ENCODE measurements at places on chromosomes 1 and 21.
A peak's percentile ranks its signal among the peaks of the same experiment; 100 is the strongest.

- DNase-seq, result peak; percentile 11
These were observed 812 bp downstream of the CACHD1 start for GRCh38 chr1:64470665-64471217.

- DNase-seq, result no peak
These were observed 107.5 kb downstream of the SLC44A5 start for GRCh38 chr1:75503221-75503974.

DNA sequence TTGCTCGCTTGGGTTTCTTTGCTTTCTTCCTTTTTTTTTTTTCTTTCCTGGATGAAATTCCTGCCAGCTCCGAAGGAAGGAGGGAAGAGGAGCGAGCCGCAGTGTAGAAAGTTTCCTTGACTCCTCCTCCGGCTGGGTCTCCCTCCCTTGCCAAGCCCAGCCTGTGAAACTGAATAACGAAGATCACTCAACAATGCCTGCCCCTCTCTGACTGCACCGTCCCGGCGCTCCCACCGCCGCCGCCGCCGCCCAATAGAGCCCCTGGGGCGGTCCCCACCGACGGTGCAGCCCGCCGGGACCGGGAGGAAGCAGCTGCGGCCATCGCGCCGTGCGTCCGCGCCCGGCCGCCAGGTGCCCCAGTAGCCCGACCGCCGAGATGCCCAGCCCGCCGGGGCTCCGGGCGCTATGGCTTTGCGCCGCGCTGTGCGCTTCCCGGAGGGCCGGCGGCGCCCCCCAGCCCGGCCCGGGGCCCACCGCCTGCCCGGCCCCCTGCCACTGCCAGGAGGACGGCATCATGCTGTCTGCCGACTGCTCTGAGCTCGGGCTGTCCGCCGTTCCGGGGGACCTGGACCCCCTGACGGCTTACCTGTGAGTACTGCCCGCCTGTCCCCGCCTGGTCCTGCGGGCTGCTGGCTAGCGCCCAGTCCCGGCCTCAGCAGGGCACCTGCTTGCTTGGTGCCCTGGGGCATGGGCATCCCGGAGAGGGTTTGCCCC lies at the start of gene LGR6:
TSS of gene LGR6 (plus strand) at position 186 of the 714 bp plus-strand sequence. CDS start at position 377, 191 bp downstream.
- no peak for DNase-seq

DNA sequence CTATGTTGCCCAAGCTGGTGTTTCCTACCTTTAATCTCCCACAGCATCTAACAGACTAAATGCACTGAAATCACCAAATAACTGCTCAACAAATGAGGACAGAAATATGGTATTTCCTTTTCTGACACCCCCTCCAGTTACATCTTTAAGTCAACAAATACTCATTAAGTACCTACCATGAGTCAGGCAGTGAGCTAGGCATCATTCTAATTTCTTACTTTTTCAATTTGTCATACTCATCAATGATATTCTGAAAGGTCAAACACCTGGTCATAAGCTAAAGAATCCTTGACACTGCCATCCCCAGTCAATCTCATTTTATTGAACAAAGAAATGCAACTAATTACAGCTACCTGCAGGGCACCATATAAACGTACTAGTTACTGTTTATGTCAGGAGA lies 36.6 kb downstream of the LUZP1 start:
- DNase-seq, result no peak

DNA sequence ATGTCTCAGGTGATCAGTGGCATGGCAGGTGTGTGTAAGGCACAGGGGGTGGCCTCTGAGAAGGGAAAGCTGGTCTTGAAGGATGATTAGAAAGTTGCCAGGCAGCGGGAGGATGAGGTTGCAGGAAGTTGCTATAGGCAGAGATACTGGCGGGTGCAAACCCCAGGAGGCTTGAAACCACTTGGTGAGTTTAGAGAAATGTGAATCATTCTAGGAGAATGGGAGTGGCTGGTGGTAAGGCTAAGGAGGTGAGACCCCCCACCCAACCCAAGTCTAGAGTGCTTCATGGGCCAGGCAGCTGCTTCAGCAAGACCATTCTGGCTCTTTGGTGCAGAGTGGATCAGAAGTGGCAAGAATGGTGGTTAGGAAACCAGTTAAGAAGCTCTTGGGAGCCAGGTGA lies 9.0 kb downstream of the SH2D2A start:
- DNase-seq, result no peak

GRCh38 chr1:58006421-58007046 lies 540.0 kb downstream of the OMA1 start:
- DNase-seq, result no peak

DNA sequence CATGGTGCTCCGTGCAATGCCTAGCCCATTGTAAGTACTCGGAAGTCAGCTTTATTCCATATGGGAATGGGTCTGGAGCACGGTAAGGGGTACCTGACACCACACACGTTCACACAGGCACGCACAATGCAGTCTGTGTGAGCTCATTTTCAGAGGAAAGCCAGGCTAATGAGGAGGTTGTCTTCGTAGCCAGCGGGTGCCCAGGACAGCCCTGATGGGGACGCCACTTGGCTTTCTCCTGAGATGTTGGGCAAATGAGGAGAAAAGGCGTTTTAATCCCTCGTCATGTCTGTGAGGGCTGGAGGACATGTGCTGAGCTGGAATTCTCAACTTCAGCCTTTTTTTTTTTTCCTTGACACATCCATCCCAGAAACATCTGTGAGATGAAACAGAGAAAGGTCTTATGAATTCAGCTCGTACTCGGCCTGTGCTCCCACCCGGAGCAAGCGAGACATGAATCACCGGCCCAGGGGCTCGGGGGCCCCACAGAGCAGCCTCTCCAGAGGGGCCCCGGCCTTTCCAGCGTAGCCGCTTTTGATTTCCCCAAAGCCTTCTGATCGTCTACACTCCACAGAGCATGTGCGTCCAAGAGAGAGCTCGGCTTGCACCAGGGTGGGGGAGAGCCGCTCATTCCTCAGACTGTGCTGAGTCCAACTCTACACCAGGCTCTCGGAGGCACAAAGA lies 125.1 kb downstream of the EPHB2 start:
- DNase-seq, result no peak

DNA sequence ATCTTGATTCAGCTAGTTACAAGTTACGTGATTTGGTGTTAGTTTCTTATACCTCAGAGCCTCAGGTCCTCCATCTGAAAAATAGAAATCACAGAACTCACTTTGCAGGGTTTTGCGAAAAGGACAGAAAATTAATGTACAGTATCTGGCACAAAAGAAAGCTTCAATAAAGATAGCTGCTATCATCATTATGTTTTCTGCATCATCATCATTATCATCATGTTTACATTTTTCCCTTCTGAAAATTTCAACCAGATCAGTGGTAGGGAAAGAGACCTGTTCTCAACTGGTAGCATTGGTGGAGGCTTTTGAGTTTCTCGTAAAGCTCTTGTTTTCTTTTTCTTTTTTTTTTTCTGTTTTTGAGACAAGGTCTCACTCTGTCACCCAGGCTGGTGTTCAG lies 174.7 kb upstream of the PBX1 start:
- DNase-seq, result no peak

DNA sequence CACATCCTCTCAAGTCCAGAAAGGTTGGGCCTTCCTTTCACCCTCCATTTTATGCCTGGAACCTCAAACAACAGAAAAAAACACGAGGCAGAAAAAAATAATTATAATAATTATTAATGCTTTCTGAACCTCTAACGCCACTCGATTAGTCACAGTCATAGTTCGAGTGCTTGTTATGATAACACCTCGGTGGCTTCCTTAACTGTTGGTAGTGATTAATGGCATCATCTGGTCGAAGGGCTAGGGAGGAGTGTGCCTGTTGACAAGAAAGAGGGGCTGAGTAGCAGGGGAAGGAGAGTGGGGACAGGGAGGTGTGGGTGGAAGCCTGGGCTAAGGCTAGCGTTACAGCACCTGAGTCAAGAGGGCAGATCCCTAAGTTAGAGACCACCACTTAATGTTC lies 21.3 kb upstream of the IL10 start:
- DNase-seq, result no peak

- no peak for DNase-seq
These were observed 2.4 kb upstream of the SH3D21 start for GRCh38 chr1:36303650-36304360.

GRCh38 chr21:32329331-32329730 lies 30.7 kb downstream of the MRAP start:
- DNase-seq, result peak; percentile 75

DNA sequence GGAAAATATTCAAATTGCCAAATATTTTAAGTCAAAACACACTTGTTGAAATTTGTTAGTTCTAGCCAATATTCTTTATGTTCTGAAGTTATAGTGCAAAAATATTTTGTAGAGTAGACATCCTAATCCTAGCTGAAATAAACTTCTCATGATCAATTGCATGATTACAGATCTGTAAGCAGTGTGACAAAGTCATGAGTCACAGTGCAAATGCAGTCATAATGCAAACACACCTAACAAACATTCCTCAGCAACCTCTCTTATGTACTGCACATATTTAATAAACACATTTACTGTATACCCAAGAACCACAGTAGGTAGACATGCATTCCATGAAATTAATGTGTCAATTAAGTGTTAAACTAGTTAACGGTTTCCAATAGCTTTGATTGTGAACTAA lies 1857.4 kb downstream of the NCAM2 start:
- no peak for DNase-seq

DNA sequence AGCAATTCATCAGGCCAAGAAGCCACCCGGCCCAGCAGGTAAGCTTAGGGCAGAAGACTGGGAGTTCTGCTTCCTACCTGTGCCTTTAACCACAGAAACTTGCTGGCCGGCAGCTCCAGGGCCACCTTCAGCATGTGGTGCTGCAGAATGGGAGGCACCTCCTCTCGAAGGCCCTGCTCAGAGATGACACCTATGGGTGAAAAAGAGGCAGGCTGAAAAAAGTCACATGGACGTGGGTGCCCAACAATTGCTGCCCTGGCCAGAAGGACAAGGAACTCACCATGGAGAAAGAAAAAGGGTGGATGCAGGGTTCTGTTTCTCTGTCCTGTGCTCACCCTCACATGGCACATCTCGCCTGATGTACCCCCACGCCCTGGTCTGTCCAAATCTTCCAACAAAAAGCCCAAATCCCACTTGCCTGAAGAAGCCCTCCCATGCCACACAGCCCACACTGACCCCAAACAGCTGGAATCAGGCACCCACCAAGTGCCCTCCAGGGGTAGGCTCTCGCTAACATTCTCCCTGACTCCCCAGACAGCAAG lies 33.0 kb downstream of the URB1 start:
- DNase-seq, result peak; percentile 7

DNA sequence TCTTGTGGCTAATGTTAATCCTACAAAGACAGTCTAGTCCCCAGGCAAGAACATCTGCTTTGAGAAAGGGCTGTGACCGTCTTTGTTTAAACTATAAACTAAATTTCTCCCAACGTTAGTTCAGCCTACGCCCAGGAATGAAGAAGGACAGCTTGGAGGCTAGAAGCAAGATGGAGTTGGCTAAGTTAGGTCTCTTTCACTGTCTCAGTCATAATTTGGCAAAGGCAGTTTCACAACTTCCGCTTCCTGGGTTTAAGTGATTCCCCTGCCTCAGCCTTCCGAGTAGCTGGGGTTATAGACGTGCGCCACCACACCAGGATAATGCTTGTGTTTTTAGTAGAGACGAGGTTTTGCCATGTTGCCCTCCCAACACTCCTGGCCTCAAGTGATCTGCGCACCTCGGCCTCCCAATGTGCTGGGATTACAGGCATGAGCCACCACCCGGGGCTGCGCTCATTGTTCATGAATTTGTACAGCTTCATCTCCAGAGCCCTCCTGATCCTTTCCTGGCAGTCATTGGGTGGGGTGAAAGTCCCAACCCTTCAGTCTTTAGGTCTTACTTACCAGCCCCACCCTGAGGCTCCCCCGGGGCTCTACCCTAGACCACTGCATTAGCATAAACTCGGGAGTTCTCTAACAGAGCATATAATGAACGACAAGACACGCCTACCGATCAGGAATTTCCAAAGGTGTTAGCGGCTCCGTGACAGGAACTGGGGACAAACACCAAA lies 4.9 kb upstream of the MASP2 start:
- DNase-seq, result peak; percentile 22

GRCh38 chr1:224358237-224358636 lies 1.6 kb downstream of the CNIH4 start:
- no peak for DNase-seq

DNA sequence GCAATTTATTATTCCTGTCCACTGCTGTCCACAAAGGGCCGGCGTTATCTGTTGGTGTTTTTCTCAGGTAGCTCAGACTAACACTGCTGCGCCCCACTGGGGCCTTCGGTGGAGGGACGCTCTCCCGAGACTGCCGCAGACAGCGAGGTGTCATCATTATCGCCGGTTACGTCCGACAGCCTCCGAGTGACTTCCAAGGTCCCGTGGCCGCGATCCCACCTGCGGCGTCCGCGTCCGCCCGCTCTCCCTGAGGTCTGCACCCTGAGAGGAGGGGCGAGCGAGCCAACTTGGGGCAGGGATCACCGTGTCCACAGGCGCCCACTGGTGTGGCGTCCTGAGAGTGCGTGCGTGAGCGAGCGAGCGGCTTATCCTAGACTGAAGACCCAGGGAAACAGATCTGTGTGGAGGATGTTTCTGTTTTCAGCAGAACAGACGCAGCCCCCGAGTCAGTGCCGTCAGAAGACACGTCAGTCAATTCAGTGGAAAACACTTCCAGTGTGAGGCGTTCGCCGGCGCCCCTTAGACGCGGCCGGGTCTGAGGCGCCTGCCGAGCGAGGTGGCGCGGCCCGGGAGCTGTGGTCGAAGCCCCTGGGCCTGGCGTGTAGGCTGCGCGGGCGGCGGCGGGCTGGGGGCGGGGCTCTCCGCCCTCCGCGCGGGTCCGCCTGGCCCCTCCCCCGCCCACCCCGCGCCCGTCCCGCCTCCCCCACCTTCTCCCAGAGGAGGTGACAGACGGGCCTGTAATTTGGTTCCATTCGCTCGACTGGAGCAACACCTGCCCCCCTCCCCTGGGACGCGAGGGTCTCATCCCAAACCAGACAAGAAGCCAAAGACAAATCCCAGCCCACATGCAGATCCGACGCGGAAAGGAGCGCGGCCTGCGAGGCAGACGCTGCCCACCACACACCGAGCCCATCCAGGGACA lies 12.6 kb downstream of the NHLH2 start:
- DNase-seq, result peak; percentile 57

GRCh38 chr1:185406006-185406690 lies 89.1 kb upstream of the IVNS1ABP start:
- DNase-seq, result no peak

DNA sequence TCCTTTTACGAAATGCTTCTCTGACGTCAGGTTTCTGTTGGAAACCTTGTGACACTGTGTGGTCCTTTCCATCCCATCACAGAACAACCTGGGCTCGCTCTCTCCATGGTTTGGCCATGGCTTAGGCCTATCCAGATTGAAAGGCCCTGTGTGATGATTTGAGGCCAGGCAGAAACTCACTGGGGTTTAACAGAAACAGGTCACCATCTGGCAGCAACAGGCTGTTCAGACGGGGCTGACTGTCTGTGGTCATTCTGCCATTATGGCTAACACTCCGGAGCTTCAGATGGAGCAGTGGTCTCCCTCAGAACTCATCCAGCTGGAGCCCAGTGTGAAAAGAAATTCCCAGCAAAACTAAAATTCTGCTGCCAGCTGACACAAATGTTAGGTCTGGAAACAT lies 9.3 kb downstream of the PLEKHM2 start:
- DNase-seq, result no peak

- DNase-seq, result no peak
These were observed 130.3 kb upstream of the C21orf91 start for GRCh38 chr21:17949421-17949820.

Data from fibroblast of mammary gland (primary cell).